ENCODE measurements at places on chromosomes 2 and 18. TPM values are rescaled to one million over a fixed set of nuclear protein-coding genes. Genes with fewer than 3 reads are reported as not detected.

SDC1 gene
- 4.0 TPM for total RNA-seq

TUBA3D gene
- not detected for total RNA-seq

SNTG2 gene
- total RNA-seq = not detected

VIT gene
- 3.4 TPM for total RNA-seq

FIGN gene
- 1.3 TPM for total RNA-seq

CFAP210 gene
- total RNA-seq = not detected

GPR155 gene
- 1.2 TPM for total RNA-seq

SLC23A3 gene
- total RNA-seq = 0.12 TPM

CROCC2 gene
- total RNA-seq = not detected

RTKN gene
- total RNA-seq = 11.8 TPM

NPAS2 gene
- 12.6 TPM for total RNA-seq

TDRD15 gene
- not detected for total RNA-seq

SERPINB3 gene
- total RNA-seq = not detected

CEP68 gene
- 10.0 TPM for total RNA-seq

HJURP gene
- 4.9 TPM for total RNA-seq

RAB6C gene
- total RNA-seq = not detected

LANCL1 gene
- 18.4 TPM for total RNA-seq

TMEM182 gene
- total RNA-seq = 0.82 TPM

UGT1A3 gene
- not detected for total RNA-seq

CCDC102B gene
- 5.8 TPM for total RNA-seq

WDR43 gene
- 26.0 TPM for total RNA-seq
